NCI-H187 treated with DMSO at 0.1 percent for 48 hours (cell line): ENCODE measurements at places on chromosomes 6 and 20.

DNA sequence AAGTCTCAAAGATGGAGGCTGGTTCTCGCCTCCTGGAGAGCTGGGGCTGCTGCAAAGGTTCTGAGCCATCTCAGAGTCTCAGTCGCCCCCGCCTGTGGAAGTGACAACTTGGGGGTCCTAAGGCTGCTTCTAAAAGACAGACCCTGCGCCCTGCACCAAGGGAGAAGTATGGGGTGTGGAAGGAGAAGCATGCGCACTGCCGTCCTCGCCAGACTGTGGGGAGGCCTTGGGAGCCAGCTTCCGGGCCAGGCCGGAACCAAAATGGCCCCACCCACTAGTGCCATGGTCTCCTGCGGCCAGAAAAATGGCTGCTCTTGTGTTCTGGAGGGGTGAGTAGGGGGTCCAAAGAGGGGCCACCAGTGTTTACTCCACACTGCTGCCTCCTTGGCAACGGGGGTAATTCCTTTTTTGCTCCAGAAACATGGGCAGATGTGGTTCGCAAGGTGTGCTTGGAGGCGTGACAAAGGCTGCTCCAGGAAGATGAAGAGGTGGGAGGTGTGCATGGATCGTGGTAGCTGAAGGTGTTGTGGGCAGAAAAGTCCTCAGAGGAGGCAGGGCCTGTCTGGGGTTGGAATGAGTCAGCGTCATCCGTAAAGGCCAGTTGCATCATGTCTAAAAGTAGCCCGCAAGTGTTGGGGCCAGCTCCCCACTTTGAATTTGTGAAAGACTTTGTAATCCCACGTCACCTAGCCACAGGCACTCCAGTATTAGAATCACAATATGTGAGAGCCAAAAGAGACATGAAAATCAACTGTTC lies 329.8 kb upstream of the SOX4 start:
- DNase-seq: peak; percentile 48

DNA sequence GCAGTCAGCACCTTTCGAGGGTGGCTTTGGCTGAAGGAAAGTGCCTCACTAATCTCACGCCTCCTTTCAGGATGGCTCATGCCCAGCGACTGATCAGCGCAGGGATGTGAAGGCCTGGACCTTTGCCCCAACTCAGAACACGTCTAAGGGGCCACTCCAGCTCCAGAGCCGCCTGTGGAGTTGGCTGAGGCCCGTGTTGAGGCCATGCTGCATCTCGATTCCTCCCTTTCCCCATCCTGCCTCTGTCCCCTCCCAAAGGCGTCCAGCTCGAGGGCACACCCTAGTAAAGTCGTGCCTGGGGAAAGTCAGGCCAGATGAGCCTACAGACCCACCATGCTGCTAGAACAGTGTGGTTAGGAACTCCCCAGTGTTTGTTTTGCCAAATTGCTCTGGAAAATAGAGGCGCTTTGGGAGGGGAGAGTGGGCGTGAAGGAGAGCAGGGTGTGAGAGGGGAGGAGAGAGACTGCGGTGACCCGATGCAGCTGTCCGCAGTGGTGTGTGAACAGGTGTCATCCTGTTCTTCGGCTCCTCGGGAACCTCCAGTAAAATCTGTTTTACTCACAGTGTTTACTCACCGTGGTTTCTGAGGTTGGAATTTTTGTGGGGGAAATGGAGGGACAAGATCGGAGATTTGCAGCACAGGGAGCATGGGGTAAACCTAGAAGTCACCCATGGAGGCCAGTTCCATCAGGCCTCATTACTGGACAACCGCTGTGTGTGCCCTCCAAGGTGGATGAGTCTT lies 85.0 kb upstream of the PMEPA1 start:
- DNase-seq: no peak

GRCh38 chr6:151375833-151376232 lies 15.5 kb downstream of the ZBTB2 start:
- no peak for DNase-seq

GRCh38 chr6:33072508-33073100 lies 845 bp downstream of the HLA-DPA1 start:
- no peak for DNase-seq
